ENCODE measurements at places on chromosomes 2 and 18.

DNA sequence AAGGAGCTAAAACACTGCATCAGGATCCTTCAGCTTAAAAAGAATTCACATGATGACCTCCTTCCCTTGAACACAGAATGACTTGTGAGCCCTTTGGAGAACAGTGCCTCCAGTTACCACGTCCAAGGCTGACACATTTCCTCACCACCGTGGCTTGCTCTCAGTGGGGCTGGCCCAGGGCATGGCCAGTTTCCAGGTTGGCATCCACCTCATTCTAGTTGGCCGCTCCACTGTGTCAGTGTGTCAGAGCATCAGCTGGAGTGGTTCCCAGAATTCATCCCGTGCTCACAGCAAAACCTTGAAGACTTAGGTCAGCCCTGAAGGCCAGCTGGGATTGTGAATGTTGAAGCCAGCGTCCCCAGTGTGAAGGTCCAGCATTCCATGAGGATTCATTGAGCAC lies 158.5 kb downstream of the INSIG2 start:
- no peak for DNase-seq

- DNase-seq, result no peak
These were observed 594.3 kb downstream of the STK39 start for GRCh38 chr2:167653131-167653530.

DNA sequence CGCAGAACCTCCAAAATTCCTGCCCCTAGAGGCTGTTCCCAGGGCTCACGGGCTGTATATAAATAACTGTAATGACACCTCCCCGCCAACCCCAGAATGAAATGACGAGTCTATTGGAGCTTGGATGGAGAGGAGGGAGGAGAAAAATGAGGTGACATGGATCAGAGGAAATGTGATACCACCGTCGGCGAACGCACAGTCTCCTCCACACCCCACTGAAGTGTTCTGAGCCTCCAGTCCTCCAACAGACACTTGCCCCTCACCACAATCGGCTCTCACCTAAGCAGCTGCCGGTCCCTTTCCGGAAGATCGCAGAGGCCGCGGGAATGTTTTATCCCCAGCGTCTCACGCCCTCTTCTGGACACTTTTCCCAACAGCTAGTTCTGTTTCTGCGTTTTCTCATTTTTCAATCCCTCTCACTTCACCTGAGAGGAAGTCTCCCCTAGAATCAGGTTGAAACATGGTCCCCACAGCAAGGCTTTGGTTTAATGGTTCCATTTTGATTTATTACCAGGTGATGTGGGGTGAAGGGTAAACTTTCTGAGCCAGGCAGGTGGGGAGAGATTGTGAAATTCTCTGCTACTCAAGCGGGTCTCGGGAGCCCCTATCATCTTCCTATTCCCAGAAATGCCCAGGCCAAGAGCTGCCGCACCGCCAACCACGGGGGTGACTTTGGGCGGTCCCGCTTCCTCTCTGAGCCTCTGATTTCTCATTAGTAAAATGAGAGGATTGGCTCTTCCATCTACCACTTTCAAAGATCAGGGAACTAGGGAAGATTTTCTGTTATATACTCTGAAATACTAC lies 9.1 kb upstream of the MYO5B start:
- no peak for DNase-seq

DNA sequence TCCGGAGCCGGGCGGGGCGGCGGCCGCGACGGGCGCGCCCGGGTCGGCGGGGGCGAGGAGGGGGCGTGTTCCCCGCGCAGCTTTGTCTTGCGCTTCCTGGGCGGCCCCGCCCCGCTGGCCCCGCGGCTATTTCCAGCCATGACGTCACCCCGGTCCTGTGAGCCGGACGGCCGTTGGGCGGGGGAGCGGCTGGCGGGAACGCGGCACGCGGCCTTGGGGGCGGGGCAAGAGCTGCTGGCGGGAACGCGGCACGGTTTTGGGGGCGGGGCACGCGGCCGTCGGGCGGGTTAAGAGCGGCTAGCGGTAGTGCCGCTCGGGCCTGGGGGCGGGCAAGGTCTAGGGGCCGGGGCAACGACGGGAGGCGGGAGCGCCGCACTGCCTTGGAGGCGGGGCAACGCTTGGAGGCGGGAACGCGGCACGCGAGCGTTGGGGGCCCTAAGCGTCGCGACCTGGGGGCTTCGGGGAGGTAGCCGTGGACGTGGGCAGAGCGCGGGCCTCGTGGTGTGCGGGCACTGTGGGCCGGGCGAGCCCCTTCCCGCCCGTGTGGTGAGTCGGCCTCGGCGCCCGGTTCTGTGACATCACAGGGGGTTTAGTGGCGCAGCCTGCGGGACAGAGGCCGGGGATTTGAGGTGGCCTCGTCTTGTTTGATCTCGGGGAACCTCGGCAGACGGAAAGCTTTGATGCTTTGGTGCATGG lies 704 bp downstream of the KLF11 start:
- DNase-seq, result peak; percentile 94

DNA sequence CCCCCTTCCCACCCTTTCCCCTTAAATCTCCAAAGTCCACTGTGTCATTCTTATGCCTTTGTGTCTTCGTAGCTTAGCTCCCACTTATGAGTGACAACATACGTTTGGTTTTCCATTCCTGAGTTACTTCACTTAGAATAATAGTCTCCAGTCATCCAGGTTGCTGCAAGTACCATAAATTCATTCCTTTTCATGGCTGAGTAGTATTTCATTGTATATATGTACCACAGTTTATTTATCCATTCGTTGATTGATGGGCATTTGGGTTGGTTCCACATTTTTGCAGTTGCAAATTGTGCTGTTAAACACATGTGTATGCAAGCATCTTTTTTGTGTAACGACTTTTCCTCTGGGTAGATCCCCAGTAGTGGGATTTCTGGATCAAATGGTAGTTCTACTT lies 14.5 kb upstream of the ZNF638 start:
- no peak for DNase-seq

DNA sequence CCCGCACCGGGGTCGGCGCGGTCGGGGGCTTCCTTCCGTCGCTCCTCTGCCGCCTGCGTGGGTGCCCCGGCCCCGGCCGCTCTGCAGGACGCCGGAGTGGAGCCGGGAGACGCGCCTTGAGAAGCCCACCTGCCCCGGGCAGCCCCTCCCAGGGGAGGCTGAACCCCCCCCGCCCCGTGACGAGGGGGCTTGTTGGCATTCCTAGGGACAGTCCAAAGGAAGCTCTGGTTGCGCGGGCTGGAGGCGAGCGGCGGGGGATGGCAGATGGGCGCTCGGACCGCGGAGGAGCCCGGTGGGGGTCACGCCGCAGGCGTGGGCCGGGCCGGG lies 133.5 kb upstream of the MGAT5 start:
- no peak for DNase-seq

DNA sequence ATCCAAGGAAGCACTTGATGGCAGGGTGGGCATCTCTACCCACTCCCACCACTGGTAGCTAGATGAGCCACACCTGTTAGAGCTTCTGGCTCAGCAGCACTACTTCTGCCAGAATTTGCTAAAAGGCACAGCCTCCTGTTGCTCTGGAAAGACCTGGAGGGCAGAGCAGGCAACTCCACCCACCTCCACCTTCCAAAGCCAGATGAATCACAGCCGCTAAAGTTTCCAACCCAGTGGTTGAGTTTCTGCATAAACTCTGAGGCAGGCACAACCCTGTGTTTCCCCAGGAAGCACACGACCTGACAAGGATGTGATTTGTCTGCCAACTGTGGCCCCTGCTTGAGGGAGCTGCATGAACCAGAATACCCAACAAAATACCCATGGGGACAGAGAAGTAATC lies 111.6 kb upstream of the GCFC2 start:
- DNase-seq, result no peak

- DNase-seq, result no peak
These were observed 174.0 kb upstream of the PIEZO2 start for GRCh38 chr18:11323359-11323819.
